Left ventricle myocardium inferior (tissue), 1 donor: ENCODE measurements at places on chromosomes 1 and 21. TPM values are rescaled to one million over a fixed set of nuclear protein-coding genes. Genes with fewer than 3 reads are reported as not detected.

The AGBL4 gene
- total RNA-seq = 0.38 TPM

The ATP1A2 gene
- 401 TPM for total RNA-seq

The RAB42 gene
- total RNA-seq = 1.2 TPM

The RHBDL2 gene
- not detected for total RNA-seq

The EFNA3 gene
- total RNA-seq = 0.71 TPM
